ENCODE measurements at places on chromosomes 3 and 15.

DNA sequence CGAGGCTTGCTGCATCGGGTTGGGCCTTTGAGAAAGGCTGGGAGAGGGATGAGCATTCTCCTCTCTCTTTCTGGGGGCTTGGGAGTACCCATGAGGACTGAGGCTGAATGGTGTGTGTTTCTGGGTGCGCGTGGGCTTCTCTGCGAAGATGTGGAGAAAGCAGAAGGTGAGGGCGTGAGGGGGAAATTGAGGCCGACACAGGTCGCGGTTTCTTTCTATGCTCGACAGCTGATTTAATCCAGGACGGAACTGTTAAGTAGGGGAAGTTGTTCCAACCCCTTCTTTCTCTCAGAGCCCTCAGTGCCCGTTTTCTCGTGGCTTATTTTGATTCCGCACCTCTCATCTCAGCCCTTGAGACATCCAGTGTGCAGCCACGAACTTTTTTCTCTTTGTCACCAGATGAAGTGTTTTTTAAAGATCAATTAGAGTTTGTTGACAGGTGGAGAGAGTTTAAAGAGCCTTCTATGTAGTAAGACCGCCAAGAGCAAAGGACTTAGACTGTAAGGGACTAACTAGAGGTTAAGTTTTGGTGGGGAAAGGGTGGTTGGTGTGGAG lies 711 bp downstream of the STARD9 start:
- no peak for DNase-seq

- no peak for DNase-seq
Measured at GRCh38 chr15:100926258-100926657, 7.1 kb downstream of the LRRK1 start.

DNA sequence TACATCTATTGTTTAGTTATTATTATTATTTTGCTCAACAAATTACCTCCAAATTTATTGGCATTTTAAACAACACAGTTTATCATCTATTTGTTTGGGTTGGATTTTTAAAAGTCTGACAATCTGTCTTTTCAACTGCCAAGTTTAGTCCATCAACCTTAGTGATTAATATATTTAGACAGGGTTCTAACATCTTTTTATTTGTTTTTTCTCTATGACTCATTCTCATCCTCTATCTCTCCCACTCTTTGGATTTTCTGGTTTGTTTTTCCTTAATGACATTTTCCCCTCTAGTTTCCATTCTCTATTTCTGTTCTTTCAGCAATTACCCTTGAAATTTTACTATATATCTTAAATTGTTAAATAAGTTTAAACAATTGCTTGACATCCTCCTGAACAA lies 41.9 kb downstream of the EMC4 start:
- DNase-seq: no peak

DNA sequence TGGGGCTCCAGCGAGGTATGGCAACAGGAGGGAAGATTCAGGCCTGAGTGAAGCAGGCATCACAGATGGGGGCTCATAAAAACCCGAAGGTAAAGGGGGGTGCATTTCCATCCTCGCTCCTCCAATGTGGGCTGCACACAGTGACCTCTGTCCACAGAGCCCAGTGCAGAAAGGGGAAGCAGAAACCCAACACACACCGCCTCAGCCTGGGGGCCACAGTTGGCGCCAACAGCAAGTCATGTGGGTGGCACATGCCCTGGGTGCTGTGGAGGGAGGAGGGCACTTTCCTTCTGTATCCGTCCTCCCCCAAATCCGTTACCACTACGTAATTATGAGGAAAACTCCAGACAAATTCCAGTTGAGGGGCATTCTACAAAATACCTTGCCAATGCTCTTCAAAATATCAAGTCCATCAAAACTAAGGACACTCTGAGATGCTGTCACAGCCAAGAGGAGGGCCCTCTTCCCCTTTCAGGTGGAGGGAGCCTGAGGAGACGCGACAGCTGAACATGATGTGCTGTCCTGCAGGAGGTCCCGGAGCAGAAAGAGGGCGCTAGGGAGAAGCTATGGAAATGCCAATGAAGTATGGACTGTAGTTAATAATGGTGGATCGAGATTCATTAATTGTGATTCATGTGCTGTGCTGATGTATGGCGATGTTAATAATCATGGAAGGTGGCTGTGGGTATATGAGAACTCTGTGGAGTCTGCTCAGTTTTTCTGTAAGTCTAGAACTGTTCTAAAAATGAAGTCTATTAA lies 16.4 kb downstream of the APBA2 start:
- DNase-seq: no peak

- no peak for DNase-seq
Measured at GRCh38 chr15:41966920-41967465, 5.4 kb downstream of the EHD4 start.

DNA sequence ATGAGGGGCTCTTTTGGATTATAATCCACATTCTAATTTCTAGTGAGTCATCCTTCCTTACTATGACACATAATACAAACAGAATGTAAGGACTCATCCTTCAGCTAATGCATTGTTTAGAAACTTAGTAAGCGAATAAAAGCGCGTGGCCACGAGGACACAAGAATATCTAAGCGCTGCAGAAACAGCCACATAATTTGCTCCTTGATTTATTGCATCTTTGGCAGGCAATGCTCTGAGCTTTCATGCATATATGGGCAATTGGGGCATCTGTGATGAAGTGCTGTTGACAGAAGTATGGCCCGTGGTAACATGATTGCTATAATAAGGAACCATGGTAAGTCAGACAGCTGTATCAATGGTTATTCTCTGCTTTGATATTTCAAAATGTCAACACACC lies 191.3 kb upstream of the ZNF385D start:
- DNase-seq: no peak

GRCh38 chr3:125624341-125624740 lies 29.0 kb upstream of the OSBPL11 start:
- no peak for DNase-seq

GRCh38 chr3:88926221-88926620 lies 181.2 kb upstream of the EPHA3 start:
- no peak for DNase-seq

- no peak for DNase-seq
Measured at GRCh38 chr15:99177679-99178078, 71.7 kb downstream of the TTC23 start.

GRCh38 chr15:100043692-100044091 lies 298.1 kb downstream of the ADAMTS17 start:
- DNase-seq: no peak

- DNase-seq: no peak
Measured at GRCh38 chr15:88563638-88564037, 17.2 kb upstream of the DET1 start.

- DNase-seq: no peak
Measured at GRCh38 chr3:78791753-78792152, 976.0 kb downstream of the ROBO1 start.

DNA sequence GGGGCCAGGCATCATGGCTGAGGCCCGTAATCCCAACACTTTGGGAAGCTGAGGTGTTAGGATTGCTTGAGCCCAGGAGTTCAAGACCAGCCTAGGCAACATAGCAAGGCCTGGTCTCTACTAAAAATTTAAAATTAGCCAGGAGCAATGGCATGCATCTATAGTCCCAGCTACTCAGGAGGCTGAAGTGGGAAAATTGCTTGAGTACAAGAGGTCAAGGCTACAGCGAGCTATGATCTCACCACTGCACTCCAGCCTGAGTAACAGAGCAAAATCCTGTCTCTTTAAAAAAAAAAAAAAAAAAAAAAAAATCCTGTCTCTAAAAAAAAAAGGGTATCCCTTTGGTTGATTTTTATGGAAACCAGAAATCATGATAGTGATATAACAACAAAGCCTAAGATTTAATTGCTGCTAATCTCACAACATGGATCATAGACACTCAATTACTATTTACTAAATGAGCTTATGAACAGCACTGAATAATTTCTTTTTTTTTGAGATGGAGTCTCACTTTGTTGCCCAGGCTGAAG lies 12.1 kb downstream of the PCLAF start:
- no peak for DNase-seq

DNA sequence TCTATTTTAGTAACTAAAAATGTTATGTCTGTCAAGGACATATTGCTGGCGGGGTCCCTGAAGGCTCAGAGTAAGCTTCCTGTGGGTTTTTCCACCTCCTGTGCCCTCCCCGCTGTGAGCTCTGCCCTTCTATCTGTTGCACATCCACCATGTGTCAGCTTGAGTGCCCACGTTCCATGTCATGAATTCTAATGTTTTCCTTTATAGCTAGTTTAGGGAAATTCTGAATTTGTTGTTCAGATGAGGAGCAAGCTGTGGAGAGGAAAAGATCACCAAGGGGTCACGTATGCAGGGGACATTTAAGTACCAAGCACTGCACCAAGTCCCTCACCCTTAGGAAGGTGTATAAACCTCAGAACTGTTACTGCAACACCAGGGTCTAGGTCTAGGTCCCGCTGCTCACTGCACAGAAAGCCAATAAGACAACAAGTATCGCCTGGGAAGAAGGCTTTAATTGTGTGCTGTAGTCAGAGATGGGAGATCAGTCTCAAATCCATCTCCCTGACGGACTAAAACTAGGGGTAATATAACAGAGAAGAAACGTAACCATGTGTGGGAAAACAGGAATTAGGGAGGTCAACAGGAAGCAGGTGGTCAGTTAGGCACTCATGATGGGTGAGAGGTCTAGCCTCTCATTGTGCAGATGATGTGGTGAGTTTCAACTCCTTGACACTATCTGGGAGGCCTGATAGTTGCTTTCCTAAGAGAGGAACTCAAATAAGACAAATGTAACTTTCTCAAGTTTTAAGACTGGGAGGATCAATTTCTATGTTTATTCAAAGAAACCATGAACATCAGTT lies 9.7 kb downstream of the GP9 start:
- no peak for DNase-seq

- no peak for DNase-seq
Measured at GRCh38 chr3:103127737-103128136, 692.9 kb downstream of the ZPLD1 start.

DNA sequence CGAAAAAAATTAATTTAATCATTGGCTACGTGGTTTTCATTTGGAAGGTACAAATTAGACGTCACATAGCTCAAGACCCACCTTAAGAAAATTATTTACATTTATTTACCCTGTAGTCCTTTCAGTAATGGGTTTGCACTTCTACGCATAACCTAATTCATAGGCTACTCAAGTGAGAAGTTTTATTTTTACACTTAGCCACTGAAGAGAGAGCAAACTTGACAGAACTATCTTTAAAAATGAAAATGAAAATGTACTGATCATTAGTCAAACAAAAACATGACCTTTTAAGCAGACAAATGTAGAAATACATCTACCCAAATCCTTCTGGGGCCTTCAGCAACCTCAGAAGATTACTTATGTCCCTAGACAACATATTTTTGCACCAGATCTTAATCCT lies 269.4 kb upstream of the TTC14 start:
- DNase-seq: no peak

GRCh38 chr15:28043691-28044091 lies 55.4 kb downstream of the OCA2 start:
- DNase-seq: no peak

DNA sequence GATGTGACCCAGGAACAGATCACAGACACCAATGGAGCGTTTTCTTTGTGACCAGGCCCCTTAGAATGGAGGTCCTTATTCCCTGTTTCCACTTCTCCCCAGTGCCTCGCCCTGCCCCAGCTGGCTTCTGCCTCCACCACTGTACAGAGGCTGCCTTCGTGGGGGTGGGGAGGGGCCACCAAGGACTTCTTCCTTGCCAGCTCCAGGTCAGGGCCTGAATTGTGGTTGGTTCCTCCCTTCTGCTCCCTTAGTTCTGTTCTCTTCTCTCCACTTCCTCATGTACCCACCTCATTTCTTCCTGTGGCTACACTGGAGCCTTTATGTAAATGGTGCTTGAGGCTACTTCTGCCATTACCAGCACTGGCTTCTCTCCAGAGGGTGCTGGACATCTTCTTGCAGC lies 16.4 kb downstream of the TGM4 start:
- no peak for DNase-seq

GRCh38 chr3:72567474-72567873 lies 280.8 kb downstream of the SHQ1 start:
- DNase-seq: no peak
